Urothelium cell line (cell line): ENCODE measurements at places on chromosomes 4 and X.

DNA sequence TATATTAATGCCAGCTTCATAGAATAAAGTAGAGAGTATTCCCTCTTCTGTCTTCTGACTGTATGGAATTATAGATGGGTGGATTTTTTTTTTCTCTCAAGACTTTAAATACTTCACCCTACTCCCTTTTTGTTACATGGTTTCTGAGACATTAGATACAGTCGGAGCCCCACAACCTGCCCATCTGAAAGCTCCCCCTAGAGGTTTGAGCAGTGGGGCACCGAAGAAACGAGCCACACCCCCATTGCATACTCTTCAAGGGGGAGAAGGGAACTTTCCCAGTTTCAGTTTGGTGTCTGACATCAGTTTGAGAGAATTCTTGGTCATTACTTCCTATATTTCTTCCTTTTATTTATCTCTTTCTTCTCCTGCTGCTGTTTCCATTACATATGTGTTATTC lies 437.6 kb upstream of the AGA start:
- DNase-seq: no peak

DNA sequence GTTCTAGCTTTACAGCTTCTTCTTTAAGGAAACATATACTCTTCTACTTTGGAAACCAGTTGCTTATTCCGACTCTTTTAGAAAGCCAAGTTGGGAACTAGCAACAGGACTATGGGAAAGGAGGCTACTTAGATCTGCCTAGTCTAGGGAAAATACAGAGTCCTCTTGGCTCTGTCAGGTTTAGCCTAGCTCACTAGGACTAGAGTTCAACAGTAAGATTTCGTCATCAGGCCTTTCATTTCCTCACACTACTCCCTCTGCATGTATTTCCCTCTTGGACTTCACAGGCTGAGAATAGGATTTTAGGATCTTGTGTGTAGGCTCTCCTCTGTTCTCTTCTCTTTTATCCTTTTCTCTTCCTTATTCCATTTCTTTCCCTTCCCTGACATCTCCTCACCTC lies 409.8 kb downstream of the AR start:
- DNase-seq: no peak

DNA sequence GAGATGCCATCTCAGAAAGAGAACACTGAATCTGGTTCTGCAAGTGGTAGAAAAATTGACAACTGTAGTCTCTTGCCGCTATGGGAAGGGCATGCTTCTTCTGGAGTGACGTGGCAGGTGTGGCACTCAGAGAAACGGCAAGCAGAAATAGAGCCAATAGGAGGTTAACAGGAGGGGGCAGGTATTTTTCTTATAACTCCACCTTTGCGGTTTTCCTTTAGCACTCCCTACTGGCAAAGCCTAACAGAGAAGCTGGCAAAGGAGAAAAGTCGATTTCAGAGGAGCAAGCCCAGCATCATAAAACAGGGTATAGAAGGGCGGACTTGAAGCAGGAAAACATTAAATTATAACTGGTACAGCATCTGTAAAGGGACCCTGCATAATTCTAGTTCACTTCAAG lies 1382.2 kb downstream of the PCDH18 start:
- no peak for DNase-seq

- DNase-seq: no peak
Observed at GRCh38 chr4:100289946-100290345, 99.7 kb upstream of the DDIT4L start.

DNA sequence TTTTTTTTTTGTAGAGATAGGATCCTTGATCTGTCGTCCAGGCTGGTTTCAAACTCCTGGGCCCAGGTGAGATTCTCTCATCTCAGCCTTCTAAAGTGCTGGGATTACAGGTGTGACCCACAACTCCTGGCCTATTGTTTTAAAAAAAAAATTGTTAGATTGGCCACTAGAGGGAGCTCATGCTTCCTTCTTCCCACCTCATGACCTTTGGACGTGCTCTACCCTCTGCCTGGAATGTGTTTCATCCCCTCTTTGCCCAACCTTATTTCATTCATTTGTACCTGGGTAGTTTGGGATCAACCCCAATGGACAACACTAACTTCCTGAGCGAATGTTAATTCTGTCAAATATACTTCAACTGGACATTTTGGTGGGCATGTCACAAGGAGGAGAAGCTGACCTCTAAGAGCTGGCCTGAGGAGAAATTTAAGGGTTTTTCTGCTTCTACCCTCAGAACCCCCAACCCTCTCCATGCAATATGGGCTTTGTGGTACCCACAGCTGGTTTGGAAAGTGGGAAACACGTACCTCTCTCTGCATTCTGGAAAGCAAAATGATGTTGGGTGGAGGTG lies 6.4 kb downstream of the PPEF2 start:
- DNase-seq: peak; percentile 37

DNA sequence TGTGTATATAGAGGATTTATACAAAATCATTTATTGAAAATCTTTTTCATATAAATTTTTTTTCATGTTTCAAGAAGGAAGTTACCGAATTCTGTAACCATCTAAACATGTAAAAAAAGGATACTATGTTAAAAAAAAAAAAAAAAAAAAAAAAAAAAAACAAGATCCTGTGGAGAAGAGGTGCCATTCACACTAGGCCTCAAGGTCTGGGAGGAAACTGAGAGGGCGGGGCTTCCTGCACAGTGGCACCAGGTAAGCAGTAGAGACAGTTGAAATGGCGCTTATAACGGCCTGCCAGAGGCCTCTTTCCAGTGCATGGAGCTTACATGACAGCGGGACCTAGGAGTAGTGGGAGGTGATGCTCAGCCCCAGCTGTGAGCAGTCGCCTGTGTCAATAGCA lies 17.5 kb downstream of the TRAPPC2 start:
- DNase-seq: no peak

DNA sequence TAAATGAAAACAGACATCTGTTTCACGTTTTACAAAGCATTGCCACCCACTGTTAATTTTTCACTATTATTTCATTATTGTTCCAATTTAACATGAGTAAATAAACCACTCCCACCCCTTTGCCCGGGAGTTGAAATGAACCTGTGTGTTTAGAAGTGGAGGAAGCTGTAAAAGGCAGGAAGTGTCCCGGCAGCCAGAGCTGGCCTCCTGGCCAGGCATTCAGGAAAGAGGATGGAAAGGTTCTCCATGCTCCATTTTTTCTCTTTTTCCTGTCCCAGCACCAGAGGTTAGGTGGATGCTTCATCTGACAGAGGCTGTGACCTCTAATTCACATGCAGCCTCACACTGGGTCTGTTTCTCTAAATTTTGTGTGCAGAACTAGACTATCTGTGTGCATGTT lies 55.5 kb upstream of the LNX1 start:
- no peak for DNase-seq

- DNase-seq: no peak
Observed at GRCh38 chr4:34676400-34676799, 1567.9 kb downstream of the ARAP2 start.

DNA sequence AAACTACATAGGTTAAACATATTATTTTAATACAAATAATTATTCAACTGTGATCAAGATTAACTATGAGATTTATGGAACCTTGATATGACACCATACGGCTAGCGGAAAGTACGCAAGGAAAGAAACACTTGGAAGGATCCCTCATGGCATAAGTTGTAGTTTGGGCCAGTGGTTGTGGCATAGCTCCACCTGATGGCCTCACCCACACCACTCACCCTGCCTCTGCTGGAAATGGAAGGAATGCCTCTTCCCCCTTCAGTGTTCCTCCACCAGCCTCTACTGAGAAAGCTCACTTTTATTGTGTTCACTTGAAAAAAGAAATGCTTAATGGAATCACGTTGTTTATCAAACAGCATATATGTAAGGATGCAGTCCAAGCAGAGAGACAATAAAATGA lies 86.4 kb downstream of the BMP15 start:
- no peak for DNase-seq

- DNase-seq: peak; percentile 16
Observed at GRCh38 chrX:340121-340520, 21.5 kb upstream of the GTPBP6 start.

- DNase-seq: no peak
Observed at GRCh38 chr4:186762361-186762760, 38.7 kb upstream of the FAT1 start.

- DNase-seq: no peak
Observed at GRCh38 chr4:83716874-83717273, 181.0 kb downstream of the GPAT3 start.

DNA sequence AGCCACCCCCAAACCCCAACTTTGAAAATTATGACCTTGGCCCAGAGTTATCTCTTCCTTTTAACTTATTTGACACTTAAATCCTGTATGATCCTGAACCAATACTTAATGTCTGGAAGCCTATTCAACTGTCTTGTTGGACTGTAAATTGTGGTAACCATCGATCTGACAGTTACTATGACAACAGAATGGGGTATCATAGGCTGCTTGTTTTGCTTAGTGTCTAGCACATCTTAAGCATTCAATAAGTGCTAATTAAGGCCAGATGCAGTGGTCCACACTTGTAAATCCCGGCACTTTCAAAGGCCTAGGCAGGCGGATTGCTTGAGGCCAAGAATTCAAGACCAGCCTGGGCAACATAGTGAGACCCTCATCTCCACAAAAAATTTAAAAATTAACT lies 175.0 kb downstream of the APBB2 start:
- DNase-seq: no peak

- no peak for DNase-seq
Observed at GRCh38 chrX:23938690-23939089, 30.9 kb downstream of the CXorf58 start.

- DNase-seq: peak; percentile 89
Observed at GRCh38 chr4:38752941-38753806, 29.6 kb downstream of the TLR10 start.

- no peak for DNase-seq
Observed at GRCh38 chrX:22345884-22346283, 73.2 kb downstream of the CBLL2 start.

- no peak for DNase-seq
Observed at GRCh38 chr4:182895791-182896292, 21.3 kb downstream of the DCTD start.

DNA sequence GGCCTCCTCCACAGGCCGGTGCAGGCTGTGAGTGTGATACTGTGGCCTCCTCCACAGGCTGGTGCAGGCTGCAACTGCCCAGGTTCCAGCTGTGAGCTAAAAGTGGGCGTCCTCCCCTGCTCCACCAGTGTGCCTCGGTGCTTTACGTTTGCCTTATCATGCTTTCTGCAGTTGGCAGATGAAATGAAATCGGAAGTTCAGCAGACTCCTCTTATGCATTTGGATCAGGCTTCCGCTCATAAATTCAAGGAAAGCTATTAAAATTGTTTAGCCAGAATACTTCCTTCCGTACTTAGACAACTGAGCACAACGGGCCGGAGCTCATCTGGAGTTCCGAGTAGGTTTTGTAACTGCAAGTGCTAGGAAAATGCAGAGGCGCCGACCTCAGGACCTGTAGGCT lies 12.0 kb downstream of the CYP4V2 start:
- no peak for DNase-seq

DNA sequence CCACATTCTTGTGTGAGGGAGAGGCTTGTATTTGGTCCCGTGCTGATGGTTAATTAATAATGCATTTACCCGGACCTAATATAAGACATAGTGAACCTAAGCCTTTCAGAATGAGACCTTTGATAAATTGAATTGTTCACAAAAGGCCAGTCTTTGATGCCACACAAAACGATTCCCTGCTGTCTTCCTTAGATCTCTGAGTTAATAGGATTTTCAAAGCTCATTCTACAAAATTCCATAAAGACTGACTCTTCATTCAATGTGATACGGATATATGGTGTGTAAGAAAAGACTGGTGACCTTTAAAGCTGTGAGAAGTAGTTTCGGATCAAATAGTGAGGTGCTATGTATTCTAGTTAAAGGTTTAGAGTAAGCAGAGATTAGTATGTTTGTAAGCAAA lies 254.3 kb downstream of the PDHA2 start:
- no peak for DNase-seq

DNA sequence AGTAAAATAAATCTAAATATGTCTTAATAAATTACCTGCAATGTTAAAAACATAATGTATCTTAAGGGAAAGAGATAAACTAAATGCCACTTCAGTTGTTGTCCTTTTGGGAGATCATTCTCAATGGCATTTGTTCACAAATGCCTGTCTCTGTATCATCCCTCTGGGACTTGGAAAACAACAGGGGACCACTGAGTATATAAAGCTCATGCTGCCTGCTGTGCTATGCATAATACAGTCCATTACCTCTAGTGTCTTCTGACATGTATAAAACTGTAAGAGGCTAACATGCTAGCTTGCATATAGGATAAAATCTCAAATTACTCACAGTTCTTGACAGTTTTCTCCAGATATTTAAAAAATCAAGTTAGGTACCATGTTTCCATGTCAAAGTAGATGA lies 503.9 kb downstream of the PDHA2 start:
- DNase-seq: no peak

GRCh38 chr4:8319061-8319460 lies 49.5 kb downstream of the HTRA3 start:
- DNase-seq: no peak

DNA sequence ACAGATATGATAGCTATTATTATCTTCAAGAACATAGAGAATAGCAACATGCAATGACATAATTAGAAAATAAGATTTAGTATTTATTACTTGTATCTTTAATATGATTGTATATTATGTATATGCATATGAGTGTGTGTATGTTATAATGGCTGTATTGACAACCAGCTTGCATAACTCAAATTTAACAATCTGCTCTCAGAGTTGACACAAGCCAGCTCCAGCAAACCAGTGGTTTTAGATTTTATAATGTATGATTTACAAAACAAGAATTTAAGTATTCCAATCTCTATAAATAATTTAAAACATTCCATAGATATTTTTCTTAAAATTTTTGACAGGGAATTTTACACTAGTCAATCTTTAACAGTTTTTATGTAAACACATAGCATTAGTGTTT lies 935.9 kb upstream of the EPHA5 start:
- DNase-seq: no peak

DNA sequence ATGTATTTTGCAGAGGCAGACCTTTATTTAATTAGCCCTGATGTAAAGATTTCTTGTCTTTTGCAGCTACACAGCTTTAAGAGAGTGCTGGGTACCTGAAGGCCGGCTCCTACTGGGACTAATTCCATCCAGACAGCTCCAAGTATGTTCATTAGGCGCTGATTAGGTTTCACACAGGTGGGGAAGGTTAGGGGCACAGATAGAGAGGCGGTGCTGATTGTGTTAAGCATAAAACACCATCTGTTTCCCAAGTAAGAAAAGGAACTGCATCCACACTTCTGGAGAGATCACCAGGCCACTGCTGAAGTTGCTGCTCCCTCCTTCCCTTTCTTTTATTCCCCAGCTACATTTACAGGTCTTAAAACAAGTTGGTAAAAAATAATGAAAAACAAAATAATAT lies 349.5 kb downstream of the ZIC3 start:
- DNase-seq: no peak

- DNase-seq: no peak
Observed at GRCh38 chr4:84894621-84895020, 71.9 kb downstream of the WDFY3 start.

DNA sequence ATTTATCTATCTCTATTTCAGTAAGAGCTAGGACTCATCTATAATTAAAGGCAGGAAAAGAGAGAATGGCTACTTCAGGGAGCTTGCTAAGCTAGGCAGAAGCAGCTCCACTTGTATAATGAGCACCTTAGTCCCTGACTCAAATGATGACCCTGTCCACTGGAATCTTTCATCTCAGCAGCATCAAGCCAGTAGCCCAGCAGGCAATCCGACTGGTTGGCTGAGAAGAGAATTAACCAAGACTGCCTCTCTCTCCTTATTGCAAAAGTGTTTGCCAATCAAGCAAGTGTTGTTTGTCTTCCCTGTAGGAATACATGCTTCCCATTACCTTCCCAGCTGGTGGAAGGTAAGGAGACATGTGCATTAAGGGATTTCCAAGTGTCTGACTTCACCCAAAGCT lies 3.9 kb upstream of the SPOCK3 start:
- DNase-seq: no peak

- no peak for DNase-seq
Observed at GRCh38 chr4:6071959-6072720, 53.9 kb upstream of the C4orf50 start.
